Ammon's horn (tissue), 1 donor: ENCODE measurements at places on chromosomes 16 and 17.

DNA sequence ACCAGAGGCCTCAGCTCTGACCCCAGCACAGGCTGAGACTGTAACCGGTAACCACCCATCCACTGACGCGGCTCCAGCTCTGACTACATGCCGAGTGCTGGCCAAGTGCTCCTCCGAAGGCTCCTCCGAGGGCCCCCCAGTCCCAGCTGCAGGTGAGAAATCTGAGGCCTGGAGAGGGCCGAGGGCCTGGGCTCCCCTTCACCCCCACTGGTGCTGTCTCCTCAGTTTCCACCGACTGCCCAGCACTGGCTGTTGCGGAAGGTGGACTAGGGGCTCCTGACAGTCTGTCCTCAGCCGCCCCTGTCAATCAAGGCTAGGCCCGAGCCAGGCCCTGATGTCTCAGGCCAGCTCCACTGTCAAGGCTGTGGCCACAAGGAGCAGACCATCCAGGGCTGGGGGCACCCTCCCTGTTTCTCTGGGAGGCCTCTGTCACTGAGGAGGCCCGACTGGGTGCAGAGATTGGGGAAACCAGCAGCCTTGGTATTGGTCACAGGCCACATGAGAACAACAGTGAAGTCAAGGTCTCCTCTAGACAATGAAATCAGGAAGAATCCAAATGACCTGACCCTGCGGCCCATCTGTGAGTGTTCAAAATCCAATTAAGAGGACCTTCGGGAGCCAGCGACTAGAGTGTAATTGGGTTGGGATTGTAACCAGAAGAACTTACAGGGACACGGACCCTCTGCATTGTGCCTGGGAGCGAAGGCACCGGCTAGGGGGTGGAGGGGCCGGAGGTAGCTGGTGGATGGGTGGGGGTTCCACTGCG is 5.1 kb downstream of the TMEM235 start:
- peak; percentile 2 for DNase-seq

DNA sequence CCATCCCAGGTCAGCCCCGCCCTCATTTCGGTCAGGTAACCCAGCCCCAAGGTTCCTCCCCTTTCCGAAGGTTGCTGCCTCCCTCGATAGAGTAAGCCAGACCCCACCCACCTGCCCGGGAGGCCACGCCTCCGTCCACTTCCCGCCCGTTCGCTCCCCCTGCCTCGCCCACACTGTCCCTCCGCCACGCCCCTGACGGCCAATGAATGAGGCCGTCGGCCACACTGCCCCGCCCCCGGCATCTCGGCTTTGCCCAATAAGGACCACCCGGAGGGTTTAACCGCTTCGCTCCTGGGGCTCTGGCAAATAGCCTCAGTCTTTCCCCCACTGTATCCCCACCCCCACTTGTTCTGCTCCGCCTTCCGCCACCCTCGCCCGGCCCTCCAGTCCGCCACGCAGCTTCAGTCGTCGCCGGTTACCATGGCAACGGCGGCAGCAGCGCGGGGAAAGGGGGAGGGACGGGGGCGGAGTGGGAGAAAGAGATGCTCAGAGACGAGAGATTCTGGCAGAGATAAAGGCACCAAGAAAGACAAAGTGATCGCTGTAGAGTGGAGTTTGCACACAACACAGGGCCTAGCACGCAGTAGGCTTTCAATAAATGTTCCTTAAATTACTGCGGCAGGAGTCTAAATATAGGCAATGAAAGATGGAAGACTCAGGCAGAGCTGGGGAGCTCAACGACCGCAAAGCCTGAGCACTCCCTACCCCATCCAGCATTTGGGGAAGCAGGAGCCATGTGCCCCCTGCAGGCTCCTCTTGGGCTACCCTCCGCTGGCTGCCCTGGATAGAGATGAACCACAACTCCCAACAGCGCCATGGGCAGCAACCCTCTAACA is 5.1 kb downstream of the DLG4 start:
- peak; percentile 98 for DNase-seq

- DNase-seq = no peak
These were observed 85.5 kb upstream of the HNF1B start for GRCh38 chr17:37830151-37830993.

DNA sequence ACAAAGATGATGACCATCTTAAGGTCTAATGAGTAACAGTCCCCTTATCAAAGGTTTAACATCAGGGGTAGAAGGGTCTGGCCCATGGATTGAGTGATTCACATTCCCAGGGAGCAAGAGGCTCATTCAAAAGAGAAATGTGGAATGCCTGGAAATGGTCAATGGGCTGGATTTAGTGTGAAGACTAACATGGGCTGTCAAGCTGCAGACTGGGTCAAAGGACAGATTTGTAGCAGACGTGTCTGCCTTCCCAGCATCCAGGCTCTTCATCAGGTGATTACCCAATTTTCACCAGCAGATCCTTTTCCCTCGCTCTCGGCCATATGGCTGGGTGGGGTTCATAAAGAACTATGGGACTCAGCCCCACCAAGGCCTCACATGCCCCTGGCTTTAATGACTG is 26.8 kb downstream of the DCUN1D3 start:
- DNase-seq = no peak

DNA sequence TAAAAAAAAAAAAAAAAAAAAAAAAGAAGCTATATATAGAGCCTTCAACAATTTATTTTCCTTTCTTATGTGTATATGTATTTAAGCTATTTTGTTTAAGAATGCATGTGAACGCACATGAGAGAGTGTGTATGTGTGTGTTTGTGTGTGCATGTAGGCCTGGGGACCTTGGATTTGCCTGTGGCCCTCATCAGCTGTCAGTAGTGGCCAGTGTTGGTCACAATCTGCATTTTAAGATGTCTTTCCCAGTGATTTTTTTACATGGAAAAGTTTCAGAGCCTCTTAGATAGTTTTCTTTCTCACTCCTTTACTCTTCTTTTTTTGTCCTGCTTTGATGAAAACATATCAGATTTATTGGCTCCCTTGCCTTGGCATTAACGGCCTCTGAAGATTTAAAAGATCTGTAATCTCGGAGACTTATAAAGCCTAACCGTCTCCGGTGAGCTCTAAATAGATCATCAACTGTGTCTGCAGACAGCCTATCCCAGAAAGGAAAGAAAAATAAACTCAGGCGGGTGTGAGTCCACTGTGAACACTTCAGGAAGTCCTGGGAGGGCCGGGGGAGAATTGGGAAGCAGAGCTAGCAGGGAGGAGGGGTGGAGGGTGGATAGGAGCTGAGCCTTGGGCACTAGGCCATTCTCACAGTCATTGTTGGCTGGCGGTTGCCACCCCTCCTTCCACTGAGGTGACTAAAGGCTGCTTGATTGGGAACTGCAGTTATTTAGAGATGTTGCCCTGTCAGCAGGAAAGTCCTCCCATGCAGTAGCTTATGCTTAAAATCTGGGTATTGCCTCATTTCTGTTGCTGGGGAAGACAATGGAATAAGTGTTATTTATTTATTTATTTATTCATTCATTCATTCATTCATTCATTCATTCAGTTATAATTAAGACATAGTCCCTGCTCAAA is 86.8 kb downstream of the WWP2 start:
- peak; percentile 82 for DNase-seq

DNA sequence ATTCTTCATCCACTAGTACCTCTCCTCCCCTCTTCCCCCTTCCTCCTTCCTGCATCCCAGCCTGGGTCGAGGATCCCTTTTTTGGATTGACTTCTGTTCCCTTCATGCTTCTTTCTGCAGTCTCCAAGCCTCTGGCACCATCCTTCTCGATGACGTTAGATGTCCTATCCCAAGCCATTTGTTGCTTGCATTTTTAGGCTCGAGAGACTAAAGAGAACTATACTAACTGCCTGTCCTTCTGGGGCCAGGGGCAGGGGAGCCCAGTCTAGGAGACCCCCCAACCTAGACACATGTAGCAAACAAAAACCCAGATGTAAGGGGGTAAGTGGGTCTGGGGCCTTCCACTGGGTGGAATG is 23.9 kb downstream of the UNK start:
- DNase-seq = no peak

DNA sequence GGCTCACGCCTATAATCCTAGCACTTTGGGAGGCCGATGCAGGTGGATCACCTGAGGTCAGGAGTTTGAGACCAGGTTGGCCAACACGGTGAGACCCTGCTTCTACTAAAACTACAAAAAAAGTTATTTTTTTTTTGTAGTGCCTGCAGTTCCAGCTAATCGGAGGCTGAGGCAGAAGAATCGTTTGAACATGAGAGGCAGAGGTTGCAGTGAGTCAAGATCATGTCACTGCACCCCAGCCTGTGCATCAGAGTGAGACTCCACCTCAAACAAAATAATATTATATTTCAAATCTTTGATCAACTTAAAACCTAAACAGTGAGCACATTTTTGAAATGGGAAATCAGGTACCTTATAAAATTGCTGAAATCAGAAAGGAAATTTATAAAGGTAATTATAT is 36.5 kb downstream of the NCOR1 start:
- DNase-seq = no peak

DNA sequence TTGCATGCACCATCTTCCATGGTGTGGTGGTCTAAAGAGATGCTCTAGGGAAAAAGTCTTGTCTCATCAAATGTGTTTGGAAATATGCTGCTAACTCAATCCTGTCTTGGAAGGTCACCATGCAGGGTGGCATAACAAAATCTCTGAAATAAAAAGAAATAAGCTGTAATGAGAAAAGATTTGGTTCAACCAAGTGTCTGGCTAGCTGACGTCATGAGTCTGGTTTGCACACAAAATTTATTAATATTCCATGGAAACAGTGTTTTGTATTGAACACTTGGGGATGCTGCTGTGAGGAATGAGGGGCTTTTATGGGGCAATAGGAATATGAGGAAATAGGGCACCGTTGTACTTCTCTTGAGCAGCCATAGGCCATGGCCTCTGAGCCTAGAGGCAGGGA is 575.7 kb upstream of the CDH5 start:
- DNase-seq = no peak
